ENCODE measurements at places on chromosomes 16 and 17.

- DNase-seq = no peak
Observed at GRCh38 chr16:86195863-86196630, 297.1 kb downstream of the IRF8 start.

DNA sequence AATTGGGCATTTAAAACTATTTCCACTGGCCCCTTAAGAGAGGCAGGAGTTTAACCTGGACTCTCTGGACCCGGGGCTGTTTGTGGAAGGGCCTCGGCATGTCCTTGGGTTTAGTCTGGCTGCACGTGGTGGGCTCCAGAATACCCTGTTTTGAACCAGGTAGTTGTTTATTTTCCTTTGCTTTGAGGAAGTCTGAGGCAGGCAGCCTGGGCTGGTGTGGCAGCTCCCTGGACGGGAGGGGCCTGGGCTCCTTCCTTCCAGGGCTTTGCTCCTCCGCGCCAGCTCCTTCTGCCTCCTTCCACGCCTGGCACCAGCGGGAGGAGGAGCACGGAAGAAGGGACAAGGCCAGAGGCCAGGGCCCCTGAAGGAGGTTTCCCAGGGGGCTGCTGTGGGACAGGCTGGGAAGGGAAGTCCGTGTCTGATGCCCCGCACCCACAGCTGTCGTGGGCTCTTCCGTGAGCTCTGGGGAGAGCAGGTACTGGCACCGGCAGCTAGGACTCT is 15.5 kb downstream of the BANP start:
- no peak for DNase-seq

DNA sequence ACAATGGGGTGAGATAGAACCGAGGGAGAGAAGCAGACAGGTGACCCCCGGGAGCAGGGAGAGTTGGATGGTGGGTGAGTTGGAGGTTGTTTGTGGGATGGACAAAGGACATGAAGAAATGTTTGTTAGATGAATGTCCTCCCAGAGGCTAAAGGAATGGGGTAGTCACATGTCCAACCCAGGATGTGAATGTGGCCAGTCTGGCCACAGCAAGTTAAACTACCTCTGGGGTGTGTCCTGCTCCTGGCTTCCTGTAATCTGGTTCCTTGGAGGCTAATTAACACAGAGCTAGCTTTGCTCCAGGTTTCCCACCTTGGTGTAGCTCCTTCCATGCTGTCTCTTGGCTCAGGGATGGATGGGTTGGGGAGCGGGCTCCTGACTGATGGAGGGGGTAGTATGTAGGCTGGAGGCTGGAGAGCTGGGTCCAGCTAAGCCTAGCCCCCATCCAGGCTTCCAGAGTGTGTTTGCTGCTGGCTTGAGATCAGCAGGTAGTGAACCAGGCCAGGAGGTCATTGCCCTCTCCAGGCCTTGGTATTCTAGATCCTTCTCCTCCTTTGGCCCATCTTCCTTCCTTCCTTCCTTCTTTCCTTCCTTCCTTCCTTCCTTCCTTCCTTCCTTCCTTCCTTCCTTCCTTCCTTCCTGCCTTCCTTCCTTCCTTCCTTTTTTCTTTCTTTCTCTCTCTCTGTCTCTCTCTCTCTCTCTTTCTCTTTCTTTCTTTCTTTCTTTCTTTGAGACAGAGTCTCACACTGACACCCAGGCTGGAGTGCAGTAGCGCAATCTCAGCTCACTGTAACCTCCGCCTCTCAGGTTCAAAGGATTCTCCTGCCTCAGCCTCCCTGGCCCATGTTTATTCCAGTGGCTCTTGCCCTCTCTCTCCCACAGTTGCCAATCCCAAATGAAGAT is 28.0 kb upstream of the UBE2G1 start:
- DNase-seq = no peak

- DNase-seq = no peak
Observed at GRCh38 chr16:67677712-67678111, 11.1 kb downstream of the C16orf86 start.

DNA sequence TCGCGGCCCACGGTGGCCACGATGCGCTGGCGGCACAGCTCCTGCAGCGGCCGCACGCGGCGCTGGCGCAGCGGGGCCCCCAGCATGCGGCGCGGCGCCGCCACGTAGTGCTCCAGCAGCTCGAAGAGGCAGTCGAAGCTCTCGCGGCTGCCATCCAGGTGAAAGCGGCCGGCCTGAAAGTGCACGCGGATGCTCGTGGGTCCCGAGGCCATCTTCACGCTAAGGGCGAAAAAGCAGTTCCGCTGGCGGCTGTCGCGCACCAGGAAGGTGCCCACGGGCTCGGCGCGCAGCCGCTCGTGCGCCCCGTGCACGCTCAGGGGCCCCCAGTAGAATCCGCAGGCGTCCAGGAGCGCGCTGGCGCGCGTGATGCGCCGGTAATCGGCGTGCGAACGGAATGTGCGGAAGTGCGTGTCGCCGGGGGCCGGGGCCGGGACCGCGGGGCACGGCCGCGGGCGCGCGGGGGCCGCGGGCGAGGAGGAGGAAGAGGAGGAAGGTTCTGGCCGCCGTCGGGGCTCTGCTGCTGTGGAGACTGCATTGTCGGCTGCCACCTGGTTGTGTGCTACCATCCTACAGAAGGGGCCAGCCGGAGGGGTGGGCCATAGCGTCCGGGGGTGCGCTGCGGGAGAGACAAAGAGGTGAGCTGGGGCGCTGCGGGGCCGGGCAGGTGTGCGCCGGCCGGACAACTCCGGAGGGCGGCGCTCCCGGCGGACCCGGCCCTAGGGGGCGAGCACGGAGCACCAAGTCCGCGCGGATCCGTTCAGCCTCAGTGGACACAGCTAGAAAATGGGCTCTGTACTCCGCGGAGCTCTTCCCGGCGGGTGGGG is 879 bp downstream of the SOCS1 start:
- DNase-seq = no peak

DNA sequence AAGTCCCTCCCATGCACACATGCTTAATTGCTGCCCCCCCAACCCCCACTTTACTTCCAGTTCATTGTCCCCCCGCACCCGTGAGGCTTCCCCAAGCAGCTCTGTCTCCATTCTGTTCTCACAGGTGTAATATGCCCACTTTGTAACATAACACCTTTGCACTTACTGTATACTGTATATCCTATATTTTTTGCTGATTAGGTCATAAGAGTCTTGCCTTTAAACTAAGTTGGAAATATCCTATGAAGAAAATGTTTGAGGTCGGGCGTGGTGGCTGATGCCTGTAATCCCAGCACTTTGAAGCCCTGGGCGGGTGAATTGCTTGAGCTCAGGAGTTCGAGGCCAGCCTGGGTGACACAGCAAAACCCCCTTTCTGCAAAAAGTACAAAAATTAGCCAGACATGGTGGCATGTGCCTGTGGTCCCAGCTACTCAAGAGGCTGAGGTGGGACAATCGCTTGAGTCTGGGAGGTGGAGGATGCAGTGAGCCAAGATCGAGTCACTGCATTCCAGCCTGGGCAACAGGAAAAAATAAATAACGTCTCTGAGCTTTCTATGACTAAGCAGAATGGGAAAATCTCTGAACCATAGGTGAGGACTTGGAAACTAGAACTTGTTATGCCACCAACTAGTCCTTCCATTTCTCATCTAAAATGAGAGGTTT is 76.1 kb downstream of the TNRC6C start:
- DNase-seq = no peak

DNA sequence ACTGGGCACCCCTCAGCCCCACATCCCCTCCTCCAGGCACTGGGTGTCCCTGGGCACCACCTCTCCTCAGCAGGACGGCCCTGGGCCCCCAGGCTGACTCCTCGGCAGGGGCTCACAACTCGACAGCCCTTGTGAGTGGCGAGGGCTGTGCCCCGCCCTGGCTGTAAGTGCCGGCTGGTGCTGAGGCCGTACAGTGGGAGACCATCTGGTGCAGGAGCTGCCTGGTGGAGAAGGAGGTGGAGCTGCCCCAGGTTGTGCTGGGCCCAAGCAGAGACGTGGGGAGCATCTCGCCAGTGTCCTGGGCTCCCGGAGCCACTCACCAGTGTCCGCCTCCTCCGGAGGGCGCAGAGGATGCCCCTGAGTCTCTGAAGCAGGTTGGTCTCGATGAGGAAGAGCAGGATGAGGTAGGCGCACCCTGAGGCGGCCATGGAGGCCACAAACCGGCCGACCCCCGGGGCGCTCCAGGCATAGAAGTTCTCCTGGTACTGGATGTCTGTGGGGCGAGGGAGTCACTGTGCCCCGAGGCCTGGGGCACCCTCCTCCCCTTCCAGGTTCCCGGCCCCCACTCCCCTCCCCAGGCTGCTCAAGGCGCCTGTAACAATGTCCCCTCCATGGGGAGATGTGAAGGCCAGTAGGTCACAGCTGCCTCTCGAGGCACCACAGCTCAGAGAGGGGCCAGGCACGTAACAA is 15.1 kb upstream of the RNPS1 start:
- DNase-seq = no peak

GRCh38 chr17:55726440-55726839 is 3.8 kb upstream of the TMEM100 start:
- no peak for DNase-seq

GRCh38 chr17:66432411-66432957 is 130.1 kb downstream of the PRKCA start:
- DNase-seq = no peak

DNA sequence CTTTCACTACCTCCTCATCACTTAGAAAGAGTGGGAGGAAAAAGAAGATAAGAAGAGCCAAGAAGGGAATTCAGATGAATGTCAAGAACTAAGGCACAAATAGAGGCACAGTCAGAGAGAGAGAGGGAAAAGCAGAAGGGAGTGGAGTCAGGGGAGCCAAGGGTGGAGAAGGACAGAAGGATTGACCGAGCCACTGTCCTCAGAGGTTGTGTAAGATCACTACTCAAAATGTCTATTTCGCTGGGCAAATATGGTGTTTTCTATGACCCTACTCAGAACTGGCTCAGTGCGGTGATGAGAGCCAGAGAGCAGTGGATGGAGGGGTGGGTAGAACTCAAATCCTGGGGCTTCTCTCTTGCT is 139.2 kb upstream of the HS3ST2 start:
- no peak for DNase-seq

- no peak for DNase-seq
Observed at GRCh38 chr16:55055262-55055661, 124.6 kb downstream of the IRX5 start.

- no peak for DNase-seq
Observed at GRCh38 chr17:80498242-80498919, 22.0 kb upstream of the NPTX1 start.

DNA sequence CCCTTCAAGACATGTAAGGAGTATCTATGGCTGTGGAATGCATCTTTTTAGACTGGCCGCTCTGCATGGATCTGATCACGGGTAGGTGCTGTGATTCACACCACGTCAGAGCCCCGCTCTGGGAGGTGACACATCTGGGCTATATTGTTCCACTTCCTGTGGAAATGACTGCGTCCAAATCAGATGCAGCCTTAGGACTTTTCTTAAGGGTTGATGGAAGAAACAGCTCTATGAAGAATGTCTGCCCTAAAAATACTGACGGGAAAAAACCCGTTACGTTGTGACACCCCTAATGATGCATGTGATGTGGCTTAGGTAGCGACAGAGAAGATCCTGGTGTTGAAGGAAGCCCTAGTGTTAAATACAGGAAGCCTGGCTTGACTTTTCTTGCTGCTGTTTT is 12.2 kb downstream of the BANP start:
- no peak for DNase-seq

- DNase-seq = no peak
Observed at GRCh38 chr16:79690159-79690558, 89.6 kb upstream of the MAF start.

Measured in esophagus squamous epithelium (tissue), 5 donors.